ENCODE measurements at places on chromosomes 3 and 15. TPM values are rescaled to one million over a fixed set of nuclear protein-coding genes. Genes with fewer than 3 reads are reported as not detected.

The FILIP1L gene
- 49.8 TPM for total RNA-seq

The SPTSSB gene
- total RNA-seq: not detected

DNA sequence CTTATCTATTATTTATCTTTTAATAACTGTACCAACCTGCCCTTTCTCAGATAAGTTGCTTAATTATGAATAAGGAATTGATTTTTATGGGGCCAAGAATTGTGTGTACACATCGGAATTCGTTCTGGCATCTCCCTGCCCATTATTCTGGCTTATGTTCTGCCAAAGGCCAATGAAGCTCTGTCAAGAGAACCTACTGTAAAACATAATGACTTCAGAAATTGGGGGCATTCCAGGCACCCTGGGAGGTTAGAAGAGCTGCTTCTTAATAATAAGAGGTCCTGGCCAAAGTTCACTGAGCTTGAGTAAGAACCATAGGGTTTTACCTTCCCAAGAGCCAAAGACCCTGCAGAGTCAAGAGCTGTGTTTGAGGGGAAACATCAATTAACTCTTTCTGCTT, 261.7 kb downstream of the SLC9A9 start:
- DNase-seq: no peak

DNA sequence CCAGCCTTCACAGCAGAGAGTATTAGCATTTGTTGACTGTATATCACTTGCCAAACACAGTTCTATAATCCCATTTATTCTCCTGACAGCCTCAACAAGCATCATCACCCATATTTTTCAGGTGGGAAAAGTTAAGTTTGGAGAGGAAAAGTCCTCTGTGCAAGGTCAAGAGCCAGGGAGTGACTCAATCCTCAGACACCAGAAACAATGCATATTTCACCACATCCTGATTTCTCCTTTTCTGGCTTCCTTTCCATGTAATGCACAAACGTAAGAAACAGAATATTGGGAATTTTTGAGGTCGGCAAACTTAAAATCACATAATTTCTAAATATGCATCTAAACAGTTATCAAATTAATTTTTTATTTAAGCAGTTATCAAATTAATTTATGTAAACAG, 116.0 kb upstream of the GADL1 start:
- DNase-seq: no peak

GRCh38 chr15:62777671-62778070, 264.9 kb upstream of the TPM1 start:
- DNase-seq: no peak

GRCh38 chr3:166527325-166527724, 690.1 kb upstream of the BCHE start:
- no peak for DNase-seq

DNA sequence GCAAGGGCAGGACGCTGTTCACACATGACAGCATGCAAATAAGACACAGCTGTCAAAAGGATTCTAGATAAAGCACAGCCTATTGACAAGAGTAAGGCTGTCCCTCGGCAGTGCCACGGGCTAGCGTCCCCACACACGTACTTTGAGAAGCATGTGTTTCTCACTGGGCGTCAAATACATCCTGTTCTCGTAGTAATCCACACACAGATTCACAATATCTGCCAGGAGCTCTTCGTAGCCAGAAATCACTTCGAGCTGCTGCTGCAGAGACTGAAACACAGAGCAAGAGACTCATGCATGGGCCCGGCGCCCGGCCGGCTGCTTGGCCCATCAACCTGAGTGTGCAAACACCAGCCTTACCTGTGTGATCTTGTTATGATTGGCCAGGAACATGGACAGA, 41.1 kb downstream of the CYFIP1 start:
- no peak for DNase-seq

Data from omental fat pad (tissue), 4 donors.